KBM-7 (cell line): ENCODE measurements at places on chromosomes 2 and 18.

DNA sequence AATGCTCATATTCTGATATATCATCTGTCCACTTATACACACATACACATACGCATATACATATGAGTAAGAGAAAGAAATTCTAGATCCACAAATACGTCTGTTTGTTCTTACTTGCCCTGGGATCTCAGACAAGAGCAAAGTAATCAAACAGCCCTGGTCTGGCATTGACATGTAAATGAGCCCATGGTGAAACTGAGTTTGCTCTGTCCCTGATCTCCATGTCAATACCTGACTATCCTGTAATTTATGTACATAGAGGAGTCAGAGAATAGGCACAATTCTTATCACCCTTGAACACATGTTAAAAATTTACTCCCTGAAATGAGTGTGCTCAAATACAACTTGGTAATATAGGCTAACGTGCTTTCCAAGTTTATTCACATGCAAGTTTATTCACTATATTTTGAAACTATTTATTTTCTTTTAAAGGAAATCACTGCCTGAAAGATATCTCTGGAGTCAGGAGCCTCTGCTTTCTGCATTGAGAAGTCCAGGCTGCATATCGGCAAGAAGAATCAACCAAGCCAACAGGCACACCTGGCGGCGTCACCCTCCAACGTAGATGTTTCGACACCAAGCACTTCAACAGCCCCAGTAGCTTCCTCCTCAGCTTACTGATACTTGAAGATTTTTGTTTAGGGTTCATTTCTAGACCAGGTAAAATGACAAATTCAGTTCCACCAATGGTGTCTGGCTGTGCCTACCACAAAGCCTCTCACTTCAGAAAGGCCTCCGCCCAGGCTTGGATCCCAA is 100.6 kb downstream of the CMPK2 start:
- DNase-seq = no peak

GRCh38 chr2:227471412-227471811 is 544 bp upstream of the AGFG1 start:
- no peak for DNase-seq

- no peak for DNase-seq
These were observed 265.2 kb upstream of the SPHKAP start for GRCh38 chr2:228446734-228447133.

GRCh38 chr2:127413782-127414637 is 4.2 kb upstream of the PROC start:
- DNase-seq = no peak
